ENCODE measurements at places on chromosomes 13 and 19.

- DNase-seq = peak; percentile 2
These were observed 34.9 kb upstream of the MLNR start for GRCh38 chr13:49185264-49185663.

- DNase-seq = no peak
These were observed 1352.5 kb downstream of the UQCRFS1 start for GRCh38 chr19:27860309-27860934.

GRCh38 chr19:48342841-48343540 is 17.6 kb downstream of the EMP3 start:
- no peak for DNase-seq

DNA sequence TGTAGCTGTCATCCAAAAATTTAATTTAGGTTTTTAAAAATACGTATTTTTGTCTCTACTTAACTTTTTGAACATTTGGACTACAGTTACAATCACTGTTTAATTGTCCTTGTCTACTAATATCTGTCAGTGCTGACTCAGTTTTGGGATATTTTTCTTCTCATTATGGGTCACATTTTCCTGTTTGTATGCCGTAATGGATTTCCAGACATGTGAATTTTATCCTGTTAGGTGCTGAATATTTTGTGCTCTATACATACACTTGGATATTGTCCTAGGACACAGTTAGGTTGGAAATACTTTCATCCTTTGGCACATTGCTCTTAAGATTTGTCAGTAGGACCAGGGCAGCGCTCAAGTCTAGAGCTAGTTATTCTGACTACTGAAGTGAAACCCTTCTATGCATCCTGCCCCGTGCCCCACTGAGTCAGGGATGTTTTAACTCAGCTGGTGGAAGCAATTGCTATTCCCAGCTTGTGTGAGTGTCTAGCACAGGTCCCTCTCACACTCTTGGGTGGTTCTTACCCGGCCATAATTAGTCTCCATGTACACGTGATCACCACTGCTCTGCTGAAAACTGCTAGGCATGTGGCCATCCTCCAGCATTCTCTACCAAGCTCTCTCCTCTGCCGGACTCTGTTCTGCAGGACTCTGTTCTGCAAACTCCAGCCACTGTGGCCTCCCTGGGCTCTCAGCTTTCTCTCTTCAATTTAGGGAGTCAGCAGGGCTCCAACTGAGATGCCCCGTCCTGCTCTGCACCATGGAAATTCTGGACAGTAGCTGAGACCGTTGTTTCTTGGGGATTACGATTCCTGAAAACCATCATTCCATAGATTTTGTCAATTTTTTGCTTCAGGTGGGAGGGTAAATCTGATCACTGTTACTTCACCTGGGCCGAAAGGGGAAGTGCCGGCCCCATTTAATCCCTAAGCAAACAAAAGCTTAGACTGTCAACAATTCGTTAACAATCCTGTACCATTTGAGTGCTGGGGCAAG is 11.1 kb downstream of the PROZ start:
- no peak for DNase-seq

GRCh38 chr13:92900446-92900845 is 326.2 kb upstream of the GPC6 start:
- no peak for DNase-seq

- no peak for DNase-seq
These were observed 2236.5 kb downstream of the PCDH9 start for GRCh38 chr13:64993514-64994164.

- DNase-seq = no peak
These were observed 426.6 kb downstream of the NDFIP2 start for GRCh38 chr13:79907527-79907926.

DNA sequence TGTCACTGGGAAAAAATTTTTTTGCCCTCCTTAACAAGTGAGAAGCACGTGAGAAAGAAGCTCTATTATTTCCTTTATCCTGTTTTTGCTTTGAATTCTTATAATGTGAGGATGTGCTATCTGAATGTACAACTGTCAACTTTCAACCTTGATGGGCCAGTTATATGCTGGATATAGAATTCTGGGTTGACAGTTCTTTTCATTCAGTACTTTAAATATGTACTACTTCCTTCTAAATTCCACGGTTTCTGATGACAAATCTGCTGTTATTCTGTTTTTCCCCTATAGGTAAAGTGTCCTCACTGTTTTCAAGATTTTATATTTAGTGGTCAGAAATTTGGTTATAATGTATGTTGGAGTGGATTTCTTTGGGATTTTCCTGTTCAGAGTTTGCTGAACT is 29.9 kb downstream of the ZDHHC20 start:
- no peak for DNase-seq

- no peak for DNase-seq
These were observed 52.7 kb upstream of the FAM216B start for GRCh38 chr13:42728507-42729180.

DNA sequence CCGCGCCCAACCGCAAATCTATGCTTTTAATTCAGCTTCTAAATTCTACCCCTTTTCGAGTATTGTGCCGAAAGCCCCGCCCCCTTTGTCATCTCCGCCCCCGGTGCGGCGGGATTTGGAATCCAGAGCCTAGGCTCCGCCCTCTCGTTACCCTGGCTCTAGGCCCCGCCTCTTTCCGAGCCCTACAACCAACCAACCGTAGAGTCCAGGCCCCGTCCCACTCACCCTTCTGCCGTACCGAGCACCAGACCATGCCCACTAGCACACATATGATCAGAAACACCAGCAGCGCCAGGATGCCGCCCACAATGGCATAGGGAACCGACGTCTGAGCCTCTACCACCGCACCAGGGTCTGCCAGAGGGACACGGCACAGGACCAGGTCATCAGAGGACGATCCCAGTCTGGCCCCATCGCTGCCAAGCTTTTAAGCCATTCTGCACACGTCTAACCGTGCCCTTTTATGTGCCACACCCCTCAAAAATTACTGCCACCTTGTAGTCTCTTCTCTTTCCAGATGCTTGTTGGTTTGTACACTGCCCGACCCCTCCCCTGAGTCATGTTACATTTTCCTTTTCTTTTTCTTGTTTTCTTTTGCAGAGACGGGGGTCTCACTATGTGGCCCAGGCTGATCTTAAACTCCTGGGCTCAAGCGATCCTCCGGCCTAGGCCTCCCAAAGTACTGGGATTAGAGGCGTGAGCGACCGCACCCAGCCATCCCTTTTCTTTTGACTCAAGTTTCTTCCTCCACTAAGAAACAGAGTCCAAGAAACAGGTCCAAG is 4.7 kb upstream of the ZNF428 start:
- no peak for DNase-seq

DNA sequence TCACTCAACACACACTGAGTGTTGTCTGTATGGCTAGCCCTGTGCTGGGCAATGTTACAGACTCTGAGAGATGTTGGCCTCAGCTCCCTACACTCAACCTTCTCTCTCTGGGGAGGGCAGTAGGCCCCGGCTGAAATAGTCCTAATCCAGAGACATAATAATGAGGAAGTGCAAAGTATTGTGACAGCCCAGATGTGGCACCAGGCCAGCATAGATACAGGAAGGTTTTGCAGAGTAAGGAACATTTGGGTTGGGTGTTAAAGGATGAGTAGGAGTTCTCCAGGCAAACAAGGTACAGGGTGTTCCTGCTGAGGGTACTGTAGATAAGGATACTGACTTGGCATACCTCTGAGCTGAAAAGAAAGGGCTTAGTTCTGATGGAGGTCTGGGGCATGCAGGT is 2.4 kb downstream of the LIN7B start:
- no peak for DNase-seq

DNA sequence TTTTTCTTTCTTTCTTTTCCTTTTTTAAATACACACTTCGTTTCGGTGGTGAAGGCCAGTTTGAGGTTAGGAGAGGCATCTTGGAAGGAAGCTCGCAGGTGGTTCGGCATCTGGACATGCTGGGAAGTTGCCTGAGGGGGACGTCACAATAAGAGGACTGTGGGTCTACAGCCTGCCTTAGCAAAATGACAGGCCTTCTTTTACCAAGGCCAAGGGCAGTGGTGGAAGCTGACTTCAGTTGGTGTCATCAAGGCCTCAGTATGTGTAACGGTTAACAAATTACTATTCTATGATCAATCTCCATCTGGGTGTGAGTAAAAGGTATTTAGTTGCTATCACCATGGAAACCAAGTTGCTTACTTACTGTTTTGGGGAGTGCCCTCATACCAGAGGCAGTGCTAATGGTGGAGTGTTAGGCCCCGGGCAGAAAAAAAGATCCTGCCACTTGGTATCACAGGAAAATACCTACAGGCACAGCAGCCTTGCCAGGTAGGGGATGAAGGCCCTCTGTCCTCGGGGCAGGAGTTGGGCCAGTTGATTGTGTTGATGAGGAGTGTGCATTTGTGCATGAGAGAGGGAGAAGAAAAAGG is 10.3 kb downstream of the ACTN4 start:
- DNase-seq = no peak

DNA sequence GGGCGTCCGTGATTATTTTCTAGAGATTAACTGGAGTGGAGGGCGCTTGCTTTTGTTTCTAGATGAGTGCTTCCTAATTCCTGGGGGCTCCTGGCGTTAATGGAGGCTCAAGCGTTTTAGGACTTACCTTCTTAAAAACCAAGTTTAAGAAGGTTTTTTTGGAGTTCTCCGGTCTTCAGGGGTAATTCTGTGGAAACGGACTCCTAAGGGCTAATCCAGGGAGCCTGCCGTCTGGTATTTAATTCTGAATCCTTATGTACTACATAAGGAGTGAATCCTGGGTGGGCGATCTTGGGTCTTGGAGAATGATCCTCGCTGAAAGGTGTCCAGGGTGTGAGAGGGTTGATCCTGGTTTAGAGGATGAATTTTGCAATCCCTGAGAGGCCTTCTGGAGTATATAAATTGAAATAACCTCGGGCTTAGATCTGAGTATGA is 357 bp downstream of the RPS11 start:
- DNase-seq = no peak

DNA sequence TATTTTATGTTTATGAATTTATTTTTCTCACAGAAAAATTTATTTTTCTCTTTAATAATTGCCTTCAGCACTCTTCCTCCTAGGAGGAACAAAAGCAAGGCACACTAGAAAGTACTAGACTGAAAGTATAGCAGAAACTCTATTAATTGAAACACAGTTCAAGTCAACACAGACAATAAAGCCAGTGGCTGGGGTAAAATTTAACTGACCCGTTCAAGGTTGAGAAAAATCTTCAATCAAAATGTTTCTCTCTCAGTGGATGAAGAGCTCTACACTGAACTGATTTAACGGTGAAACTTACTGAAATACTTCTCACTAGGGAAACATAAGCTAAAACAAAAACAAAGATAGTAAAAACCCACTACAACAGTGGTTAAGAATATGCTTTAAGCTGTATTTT is 230.1 kb upstream of the MIR17HG start:
- DNase-seq = no peak

GRCh38 chr13:57629821-57630235 is 1.7 kb upstream of the PCDH17 start:
- DNase-seq = peak; percentile 96

DNA sequence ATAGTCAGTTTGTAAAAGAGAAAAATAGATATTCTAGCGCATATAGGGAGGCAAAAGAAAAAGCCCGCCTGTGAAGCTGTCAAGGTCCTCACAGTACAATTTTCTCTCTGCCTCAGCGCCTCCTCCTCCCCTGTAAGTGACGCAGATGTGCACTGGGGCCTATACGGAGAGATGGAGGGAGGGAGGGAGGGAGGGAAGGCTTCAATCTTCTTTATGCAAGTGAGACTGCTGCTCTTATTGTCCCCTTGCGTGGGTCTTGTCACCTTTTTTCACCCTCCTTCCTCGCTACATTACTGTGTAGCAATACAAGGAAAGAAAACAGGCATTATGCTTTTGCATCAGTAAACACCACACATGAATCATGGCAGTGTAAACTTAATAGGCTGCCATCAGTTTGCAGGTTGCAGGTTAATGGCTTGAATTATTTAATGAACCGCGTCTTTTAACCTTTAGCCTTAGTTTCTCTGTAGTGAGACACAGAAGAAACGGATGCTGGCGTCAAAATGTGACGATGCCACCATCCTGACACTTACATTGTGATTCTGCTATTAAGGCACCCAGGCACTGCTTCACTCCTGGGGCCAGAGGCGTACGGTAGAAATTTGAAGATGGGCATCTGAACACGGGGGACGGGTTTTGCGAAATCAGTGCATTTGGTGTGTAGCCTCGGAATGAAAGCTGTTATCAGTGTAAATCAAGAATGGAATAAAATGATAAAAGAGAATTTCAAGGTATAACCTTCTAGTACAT is at the start of gene KLHL1:
KLHL1 (minus strand) TSS at position 97 of the 750 bp plus-strand sequence. CDS start 753 bp downstream, outside the sequence.
- no peak for DNase-seq

Measured in muscle of arm (tissue), 14 donors.